Mesenteric fat pad (tissue), 1 donor: ENCODE measurements at places on chromosomes 4 and X. TPM values are rescaled to one million over a fixed set of nuclear protein-coding genes. Genes with fewer than 3 reads are reported as not detected.

DNA sequence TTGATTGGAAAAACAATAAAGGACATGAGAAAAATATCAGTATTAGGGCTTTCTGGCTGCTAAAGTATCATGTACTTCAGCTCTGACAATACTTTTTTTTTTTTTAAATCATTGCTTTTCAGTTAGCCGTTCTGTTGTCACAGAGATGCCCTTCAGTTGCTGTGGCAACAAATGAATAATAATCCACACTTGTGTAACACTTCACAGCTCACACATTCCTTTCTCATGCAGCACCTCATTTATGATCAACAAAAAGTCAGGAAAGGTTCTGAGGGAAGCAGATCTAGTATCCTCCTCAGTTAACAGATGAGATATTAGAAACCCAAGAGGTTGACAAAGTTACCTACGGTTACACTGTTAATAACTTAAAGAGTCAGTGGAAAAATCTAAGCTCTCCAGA lies 444.2 kb upstream of the SLIT2 start:
- DNase-seq: no peak

- DNase-seq: no peak
Observed at GRCh38 chrX:50430917-50431575, 39.6 kb downstream of the DGKK start.

- no peak for DNase-seq
Observed at GRCh38 chr4:1752284-1753041, 31.1 kb downstream of the TACC3 start.

GRCh38 chrX:148310426-148311165 lies 189.8 kb upstream of the AFF2 start:
- DNase-seq: no peak

DNA sequence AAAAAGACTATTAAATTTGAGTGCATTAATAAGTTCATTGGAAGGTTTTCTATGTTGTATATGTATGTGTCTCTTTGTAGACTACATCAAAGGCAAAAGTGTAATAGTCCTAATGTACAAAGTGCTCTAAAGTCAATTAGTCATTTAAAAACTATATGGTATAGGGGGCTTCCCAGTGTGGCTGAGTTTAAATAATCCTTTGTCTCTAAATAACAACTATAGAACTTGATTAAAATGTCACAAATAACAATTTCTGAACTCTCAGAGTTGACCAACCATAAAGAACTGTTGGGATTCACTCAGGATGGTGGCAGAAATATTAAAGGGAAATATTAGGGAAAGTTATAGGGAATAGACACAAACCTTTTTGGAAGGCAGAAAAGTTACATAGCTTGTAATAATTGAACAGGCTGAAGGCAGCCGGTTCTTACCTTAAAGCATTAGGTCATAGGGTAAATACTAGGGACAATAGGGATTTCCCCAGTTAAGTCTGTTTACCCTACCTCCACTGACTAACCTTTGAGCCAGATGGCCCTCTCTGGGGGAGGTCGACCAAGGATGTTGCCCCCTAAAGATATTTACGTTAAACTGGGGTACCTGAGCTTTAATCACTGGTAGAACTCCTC lies 1054.2 kb downstream of the ARAP2 start:
- DNase-seq: no peak

GRCh38 chr4:121951521-121952110 lies at the start of gene TRPC3:
TRPC3 (minus strand) TSS chr4:121952060; CDS start chr4:121951680, 380 bp downstream.
- no peak for DNase-seq

DNA sequence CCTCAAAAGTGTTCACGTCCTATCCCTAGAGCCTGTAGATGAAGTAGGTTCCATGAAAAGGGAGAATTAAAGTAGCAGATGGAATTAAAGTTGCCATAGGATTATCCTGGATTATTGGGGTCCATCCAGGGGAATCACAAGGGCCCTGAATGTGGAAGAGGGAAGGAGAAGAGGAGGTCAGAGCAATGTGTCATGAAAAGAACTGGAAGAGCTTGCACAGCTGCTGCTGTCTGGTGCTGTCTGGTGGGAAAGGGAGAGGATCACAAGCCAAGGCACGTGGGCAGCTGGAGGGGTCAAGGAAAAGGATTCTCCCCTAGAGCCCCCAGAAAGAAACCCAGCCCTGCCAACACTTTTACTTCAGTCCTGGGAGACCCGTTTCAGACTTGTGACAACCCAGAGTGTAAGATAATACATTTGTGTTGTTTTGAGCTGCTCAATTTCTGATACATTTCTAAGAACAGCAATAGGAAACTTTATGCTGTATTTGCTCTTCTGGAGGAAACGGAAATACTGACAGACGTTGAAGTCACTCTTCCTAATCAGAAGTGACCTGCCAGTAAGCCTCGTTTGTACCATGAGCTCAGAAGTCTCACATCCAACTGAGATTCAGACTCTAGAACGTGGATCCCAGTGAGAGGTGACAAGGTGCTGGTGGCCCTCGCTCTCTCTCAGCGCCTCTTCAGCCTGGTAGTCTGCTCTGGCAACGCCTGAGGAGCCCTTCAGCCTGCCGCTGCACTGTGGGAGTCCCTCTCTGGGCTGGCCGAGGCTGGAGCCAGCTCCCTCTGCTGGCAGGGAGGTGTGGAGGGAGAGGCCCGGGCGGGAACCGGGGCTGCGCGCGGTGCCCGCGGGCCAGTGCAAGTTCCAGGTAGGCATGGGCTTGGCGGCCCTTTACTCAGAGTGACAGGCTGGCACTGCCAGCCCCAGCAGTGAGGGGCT lies 34.7 kb upstream of the ENPP6 start:
- DNase-seq: no peak

- no peak for DNase-seq
Observed at GRCh38 chr4:87524456-87524855, 4.7 kb downstream of the SPARCL1 start.

DNA sequence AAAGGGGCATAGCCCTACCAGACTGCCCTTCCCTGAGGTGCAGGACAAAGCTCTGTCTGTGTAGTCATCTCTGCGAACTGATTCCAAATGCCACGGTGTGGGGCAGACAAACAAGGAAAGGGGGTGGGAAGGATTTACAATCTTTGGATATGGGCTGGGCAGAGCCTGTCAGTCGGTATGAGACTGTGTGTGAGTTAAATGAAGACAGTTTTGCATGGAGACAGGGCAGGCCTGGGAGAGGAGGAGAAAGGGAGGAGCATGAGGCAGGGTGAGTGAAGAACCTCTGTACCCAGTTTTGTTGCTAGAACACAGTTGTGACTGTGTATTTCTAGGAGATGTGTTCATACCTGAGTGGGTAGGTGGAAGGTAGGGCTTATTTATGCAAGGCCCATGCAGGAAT lies 59.4 kb upstream of the MSN start:
- no peak for DNase-seq

- no peak for DNase-seq
Observed at GRCh38 chrX:134526399-134526798, 66.4 kb downstream of the HPRT1 start.

DNA sequence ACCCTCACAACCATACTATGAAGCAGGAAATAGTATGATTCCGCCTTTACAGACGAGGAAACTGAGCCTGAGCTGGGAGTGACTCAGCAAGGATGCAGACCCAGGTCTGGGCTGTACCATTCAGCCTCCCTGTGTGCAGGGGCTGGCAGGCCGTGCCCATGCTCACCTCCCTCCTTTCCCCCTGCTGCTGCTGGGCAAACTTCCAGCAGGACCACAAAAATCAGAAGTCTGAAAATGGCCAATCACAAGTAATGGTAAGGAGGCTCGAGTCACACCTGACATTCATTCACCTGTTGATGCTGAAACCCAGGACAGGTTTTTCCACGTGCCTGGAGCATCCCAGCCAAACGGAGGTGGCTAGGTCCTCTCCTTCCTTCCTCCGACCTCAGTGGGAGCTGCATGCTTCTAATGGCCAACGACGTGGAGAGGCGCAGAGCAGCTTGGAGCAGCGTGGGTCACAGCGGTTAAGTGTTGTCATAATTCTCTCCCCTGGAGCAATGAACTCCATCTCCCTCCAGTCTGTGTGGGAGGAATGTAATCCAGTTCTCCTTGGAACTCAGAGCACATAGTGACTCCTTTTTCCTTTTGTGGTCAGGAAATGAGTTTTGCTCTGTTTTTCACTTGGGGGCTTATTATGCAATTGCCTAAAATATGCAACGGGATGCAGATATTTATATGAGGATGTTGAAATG lies 371.7 kb downstream of the BCOR start:
- no peak for DNase-seq

DNA sequence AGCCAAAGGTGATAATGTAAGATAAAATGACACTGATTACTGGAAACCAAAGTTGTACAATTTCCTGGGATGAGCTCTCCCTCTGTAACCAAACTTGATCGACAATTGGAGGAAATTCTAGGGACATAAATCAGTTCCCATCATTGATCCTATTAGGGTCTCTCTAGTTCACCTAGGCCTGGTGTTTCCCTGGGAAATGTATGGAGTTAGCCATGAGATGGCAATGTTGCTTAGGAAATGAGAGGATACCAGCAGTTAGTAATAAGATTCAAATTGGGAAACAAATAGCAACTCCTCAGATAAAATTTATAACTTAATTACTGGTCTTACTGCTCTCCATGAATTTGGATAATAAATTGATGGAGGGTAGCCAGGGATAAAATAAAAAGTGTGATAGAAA lies 52.2 kb downstream of the SPATA18 start:
- DNase-seq: no peak

GRCh38 chr4:93319041-93319440 lies 509.5 kb upstream of the ATOH1 start:
- DNase-seq: no peak

DNA sequence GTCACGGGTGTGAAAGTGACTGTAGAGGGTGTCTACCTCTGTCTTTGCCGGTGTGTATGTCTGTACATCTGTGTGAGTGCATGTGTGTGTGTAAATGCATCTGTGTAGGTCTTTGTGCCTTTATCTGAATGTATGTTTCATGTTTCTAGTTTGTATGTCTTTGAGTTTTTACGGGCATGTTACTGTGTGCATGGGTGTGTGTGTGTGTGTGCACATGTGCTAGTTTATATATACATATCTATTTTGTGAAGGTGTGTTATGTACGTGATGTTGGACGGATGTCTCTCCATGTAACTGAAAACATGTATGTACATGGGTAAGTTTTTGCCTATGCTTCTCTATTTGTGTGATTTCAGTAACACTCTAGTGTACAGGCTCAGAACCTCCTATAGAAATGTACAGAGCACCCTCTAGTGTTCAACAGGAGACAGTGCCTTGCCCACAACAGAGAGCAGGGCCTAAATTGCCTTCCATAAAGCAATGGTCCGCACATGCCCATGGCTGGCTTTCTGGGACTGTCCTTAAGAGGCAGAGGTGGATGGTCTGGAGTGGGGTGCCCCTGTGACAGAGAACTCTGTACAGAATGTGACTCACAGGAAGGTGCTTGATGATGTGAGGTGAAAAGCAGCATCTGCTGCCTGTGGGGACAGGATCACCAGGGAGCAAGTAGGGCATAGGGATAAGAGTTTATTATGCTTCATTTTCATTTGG lies 343.5 kb downstream of the RAPGEF2 start:
- no peak for DNase-seq

DNA sequence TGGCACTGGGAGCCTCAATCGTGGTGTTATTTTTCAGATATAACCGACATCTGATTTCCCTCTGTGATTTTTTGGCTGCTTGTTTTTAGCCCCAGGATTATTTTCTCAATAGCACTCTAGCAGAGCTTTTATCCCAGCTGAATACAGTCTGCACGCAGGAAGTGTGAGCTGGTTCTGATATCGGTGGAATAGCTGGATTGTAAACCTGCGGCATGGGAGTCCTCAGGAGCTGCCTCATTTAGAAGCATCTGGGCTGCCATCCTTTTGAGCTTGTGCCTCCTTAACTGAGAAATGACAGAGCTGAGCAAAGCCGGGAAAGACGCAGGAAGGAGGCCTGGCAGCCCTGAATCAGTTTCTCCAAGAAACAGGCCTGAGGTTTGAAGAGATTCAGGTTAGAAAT lies 28.4 kb upstream of the GRPEL1 start:
- DNase-seq: peak; percentile 26

Gene ODAPH
- total RNA-seq: not detected

Gene MAGEE2
- total RNA-seq: not detected

Gene CYTL1
- total RNA-seq: 1.4 TPM

Gene DCAF4L1
- total RNA-seq: 0.35 TPM

Gene SPANXB1
- total RNA-seq: not detected

Gene GPR173
- 1.9 TPM for total RNA-seq

Gene ARMCX4
- 10.1 TPM for total RNA-seq

Gene ZRSR2
- total RNA-seq: 9.9 TPM

Gene SYNPO2
- 89.8 TPM for total RNA-seq

Gene TMEM271
- not detected for total RNA-seq

Gene LUZP4
- not detected for total RNA-seq
